Stimulated activated CD8-positive, alpha-beta memory T cell treated with anti-CD3 and anti-CD28 coated beads, Interleukin-2, amount 100 ng/mL, for 1 hour (primary cell): ENCODE measurements at places on chromosomes 7 and 10.

DNA sequence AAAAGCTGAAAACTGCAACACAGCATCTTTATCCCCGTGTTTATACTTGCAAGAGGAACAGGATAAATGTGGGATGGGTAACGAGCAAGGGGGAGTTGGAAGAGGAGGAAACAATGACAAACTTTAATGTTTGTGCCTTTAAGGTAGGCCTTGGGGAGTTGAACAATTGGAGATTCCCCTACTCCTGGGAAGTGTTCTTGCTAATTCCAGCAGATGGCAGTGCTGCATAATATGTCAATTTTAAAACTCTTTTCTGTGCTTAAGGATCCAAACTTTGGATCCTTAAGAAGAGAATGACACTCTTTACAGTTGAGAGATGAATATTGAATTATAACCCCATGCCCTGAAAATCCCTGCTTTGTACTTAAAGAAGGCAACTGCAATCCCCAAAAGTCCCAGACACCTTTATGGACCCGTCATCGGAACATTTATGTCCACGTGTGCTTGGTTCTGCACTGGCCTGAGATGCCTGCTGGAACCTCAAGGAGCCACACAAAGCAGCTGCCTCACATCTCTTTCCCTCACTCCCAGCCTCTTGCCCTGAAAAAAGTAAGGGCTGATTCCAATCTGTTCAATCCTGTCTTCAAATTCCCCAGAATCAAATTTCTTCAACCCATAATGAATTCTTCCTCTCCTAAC, 12.0 kb downstream of the IFIT5 start:
- no peak for DNase-seq

DNA sequence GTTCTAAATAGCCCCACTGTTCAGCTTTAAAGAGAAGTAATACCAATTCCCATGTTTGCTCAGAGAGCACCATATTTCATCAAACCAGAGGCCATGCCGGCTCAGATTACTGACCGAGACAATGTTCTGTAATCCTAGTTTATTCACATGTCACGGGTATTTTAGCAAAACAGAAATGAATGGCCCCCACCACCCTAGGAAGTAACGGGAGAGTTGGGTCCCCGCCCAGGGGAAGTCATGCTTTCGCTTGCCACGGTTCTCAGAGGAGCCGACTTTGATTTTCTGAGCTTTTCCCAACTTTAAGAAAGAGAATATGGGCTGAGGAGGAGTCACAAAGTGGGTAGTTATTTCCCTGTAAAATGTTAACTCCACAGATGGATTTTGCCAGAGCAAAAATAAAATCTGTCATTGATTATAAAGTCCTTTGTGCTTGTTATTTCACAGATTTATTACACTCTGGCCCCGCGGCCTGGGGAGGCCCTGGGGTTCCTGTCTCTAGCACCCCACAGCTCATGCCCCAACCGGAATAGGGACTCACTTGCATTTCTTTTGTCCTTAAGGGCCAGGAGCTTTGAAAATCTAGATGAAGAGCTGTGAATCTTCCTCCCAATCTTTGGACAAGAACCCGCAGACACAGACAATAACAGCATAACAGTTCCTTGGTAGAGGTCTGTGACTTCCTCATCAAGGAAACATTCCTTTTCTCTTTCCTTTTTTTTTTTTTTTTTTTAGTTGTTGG, 3.7 kb upstream of the GDF10 start:
- no peak for DNase-seq

DNA sequence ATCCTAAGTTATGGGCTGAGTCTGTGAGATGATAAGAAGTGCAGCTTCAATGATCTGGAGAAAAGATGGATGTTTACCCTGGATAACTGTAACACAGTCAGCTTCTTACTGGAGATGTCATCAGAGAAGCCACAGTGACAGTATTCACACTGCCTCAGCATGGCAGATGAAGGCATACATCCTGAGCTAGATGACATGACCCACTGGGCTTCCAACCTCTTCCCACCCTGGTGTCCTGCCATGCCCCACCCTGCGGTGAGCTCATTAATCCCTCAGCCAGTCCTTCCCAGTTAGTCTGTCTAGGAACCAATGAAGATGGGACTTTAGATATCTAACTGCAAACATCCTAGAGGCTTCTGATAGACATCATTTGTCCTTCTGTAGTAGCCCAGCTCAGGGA, 213.8 kb downstream of the TAX1BP1 start:
- no peak for DNase-seq

- DNase-seq: no peak
These were observed 491 bp upstream of the SH2D4B start for GRCh38 chr10:80537086-80537735.

DNA sequence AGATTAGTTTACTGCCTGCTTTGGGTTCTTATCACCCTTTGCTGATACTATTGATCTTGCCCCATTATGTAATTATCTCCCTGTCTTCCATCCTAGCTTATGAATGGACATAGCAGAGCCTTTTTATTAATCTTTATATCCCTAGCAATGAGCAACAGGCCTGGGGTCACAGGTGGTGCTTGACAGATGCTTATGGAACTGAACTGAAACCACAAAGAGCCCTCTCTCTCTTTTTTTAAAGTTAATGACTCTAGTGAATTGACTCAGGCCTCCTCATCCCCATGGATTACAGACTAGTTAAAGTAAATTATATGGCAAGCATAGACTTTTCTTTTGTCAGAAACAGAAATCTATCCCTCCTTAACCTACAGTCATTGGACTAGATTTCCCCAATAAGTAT, 265.2 kb downstream of the PHTF2 start:
- no peak for DNase-seq

GRCh38 chr7:89072081-89072480, 276.5 kb upstream of the TEX47 start:
- no peak for DNase-seq

DNA sequence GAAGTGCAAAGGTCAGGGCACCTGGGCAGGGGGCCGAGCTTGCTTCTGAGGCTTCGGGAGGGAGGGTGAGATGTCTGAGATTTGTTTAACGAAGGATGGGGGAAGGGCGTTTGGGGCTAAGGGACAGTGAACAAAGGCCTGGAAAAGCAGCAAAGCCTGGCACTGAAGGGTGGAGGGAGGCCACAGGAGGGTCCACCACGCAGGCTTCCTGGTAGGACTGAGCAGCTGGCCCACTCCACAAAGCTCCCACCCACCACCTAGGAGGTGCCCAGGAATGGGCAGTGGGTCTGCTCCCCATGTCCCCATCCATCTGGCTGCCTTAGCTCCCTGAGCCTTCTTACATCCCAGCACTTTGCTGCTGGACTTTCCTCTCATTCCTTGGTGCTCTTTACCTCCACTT, 39.4 kb upstream of the CXCL12 start:
- no peak for DNase-seq

DNA sequence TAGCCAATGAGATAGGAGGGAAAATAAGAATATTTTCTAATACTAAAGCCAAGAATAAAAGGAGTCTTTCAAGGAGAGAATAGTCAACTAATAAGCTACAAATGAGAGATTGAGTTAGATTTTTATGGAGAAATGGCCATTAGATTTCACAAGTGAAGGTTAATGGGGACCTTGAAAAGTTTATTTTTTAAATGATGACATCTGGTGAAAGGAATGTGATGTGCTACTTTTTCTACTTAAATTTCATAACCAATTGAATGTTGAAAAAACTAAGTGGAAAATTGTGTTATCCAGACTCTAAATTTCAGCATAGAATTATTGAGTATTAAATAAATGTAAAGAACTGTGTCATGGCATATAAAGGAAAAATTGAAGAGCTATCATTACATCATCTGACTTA, 125.7 kb downstream of the TSPAN12 start:
- no peak for DNase-seq

DNA sequence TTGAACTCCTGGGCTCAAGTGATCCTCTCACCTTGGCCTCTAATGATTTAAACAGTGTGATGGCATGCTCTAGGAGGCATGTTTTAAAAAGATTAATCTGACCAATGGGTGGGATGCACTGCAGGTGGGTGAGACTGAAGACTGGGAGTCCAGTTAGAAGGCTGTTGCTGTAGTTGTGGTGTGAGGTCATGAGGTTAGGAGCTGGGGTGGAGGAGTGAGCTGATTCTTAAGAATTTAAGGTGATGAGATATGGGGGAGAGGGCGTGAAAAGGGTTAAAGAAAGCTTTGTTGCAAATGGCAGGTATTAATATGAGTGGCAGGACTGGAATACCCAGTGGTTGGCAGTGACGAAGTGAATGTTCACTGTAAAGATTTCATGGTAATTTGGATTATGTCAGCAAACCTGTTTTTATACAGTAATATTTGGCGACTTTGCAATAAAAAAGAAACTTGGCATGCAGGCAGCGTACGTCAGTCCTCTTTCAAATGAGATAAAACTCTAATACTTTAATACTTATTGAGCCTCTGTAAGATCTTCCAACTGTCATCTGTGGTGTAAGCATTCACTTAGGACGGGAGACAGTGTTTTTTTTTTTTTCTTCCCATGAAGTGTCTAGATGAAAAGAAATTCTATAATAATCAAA, 72.8 kb upstream of the MTPN start:
- no peak for DNase-seq

DNA sequence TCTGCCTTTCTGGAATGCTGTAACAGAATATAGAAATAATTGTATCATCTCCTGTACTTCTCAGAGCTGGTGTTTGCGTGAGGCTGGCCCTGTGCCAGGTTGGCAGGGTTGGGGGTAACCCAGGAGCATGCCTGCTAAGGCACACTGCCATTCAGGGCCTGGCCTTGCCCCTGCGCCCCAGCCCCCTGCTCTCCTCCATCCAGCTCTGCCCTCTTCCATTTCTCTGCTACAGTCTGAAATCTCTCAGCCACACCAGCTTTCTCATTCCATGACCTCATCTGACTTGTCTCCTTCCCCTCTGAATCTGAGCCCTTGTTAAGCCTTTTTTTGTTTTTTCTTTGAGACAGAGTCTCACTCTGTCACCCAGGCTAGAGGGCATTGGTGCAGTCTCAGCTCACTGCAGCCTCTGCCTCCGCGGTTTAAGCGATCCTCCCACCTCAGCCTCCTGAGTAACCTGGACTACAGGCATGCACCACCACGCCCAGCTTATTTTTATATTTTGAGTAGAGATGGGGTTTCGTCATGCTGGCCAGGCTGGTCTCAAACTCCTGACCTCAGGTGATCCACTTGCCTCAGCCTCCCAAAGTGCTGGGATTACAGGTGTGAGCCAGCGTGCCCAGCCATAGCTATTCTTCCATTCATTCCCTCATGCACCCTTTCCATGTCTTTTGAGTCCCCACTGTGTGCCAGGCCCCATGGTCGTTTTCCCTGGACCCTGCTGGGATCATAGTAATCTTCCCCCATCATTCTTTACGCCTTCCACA, 206.8 kb downstream of the CUX1 start:
- no peak for DNase-seq

DNA sequence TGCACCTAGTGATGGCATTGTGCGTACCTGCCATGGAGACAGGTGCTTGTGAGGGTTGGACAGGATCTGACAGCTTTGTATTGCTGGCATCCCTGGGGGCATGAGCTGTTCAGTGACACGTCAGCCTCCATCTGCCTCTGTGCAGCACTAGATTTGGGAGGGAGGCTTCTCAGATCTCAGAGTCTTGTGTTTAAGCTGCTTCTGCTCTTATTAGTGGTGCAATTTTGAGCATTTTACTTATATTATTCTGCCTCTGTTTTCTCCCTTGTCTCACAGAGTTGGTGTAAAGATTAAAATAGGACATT, 5.1 kb downstream of the ARHGAP22 start:
- no peak for DNase-seq

DNA sequence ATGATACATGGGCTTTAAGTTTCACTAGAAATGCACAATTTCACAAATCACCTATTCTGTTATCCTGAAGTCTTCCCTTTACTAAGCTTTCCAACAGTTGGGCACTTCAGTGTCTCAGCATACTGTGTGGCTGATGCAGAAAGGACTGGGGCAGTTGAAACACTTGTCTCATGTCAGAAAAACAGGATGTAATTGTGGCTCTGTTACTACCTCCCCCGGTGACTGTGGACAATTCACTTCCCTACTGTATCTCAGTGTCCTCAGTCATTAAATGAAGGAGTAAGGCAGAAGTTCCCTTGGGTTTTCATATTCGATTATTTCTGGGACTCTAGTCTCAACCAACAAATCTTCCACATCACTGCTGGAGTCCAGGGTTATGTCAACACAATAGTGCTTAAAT, 17.9 kb downstream of the ANKRD22 start:
- DNase-seq: no peak

GRCh38 chr10:58544135-58544534, 31.5 kb downstream of the BICC1 start:
- DNase-seq: no peak

- DNase-seq: no peak
These were observed 31.6 kb downstream of the ZFAND4 start for GRCh38 chr10:45640941-45641340.

- DNase-seq: no peak
These were observed 63.4 kb downstream of the RAMP3 start for GRCh38 chr7:45220846-45221618.

- DNase-seq: no peak
These were observed 50.3 kb upstream of the ATP6V0A4 start for GRCh38 chr7:138848056-138848980.

GRCh38 chr10:77318739-77319138, 318.9 kb downstream of the KCNMA1 start:
- no peak for DNase-seq

GRCh38 chr7:140592964-140593671, 47.5 kb downstream of the DENND2A start:
- no peak for DNase-seq

DNA sequence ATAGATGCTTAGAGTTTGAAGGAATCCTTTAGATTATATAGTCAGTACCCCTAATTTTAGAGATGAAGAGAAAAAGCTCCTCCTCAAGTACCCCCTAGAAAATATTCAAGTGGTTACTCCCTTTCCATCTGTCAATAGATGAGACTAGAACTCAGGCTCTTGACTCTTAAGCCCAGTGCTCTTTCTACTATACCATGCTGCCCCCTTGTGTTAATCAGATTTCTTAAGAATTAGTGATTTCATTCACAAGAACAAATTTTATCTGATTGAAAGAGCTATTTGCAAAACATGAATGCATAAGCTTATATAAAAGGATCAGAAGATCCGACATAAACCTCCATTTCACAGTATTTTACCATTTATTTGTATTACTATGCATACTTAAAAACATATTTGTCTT, 179.3 kb downstream of the TFEC start:
- DNase-seq: no peak

DNA sequence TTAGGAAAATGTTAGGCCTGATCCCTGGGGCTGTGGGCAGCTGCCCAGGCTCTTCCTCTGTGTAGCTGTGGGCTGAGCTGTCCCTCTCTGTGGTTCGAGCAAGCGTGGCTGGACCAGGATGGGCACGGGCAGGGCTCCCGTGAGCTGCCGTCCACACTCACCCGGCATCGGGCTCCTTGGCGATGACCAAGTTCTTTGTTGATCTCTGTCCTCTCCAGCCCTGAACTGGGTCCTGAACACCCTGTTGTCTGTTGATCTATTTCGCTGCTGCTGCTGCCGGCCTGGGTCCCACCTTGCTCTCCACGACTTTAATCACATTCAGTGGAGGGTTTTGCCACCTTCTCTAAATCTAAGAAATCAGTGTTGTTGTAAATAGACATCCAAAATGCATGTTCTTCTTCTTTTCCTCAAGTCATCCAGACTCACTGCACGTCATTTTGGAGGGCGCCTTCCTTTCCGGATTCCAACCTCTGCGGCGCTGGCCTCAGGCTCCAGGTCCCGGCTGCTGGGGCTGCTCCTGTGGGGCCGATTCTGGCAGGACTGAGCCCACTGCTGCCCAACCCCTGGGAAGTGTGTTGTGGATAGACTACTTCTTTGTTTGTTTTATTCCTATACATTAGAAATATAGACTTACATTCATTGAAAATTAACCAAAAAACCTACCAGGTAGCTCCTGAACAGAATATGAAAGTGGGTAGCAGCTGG, 100.6 kb downstream of the DYNC2I1 start:
- no peak for DNase-seq

- no peak for DNase-seq
These were observed 22.3 kb downstream of the SMURF1 start for GRCh38 chr7:99121496-99122021.

GRCh38 chr7:148159331-148159730, 431.2 kb upstream of the C7orf33 start:
- no peak for DNase-seq
